ENCODE measurements at places on chromosomes 2 and 18.
A peak's percentile ranks its signal among the peaks of the same experiment; 100 is the strongest.

DNA sequence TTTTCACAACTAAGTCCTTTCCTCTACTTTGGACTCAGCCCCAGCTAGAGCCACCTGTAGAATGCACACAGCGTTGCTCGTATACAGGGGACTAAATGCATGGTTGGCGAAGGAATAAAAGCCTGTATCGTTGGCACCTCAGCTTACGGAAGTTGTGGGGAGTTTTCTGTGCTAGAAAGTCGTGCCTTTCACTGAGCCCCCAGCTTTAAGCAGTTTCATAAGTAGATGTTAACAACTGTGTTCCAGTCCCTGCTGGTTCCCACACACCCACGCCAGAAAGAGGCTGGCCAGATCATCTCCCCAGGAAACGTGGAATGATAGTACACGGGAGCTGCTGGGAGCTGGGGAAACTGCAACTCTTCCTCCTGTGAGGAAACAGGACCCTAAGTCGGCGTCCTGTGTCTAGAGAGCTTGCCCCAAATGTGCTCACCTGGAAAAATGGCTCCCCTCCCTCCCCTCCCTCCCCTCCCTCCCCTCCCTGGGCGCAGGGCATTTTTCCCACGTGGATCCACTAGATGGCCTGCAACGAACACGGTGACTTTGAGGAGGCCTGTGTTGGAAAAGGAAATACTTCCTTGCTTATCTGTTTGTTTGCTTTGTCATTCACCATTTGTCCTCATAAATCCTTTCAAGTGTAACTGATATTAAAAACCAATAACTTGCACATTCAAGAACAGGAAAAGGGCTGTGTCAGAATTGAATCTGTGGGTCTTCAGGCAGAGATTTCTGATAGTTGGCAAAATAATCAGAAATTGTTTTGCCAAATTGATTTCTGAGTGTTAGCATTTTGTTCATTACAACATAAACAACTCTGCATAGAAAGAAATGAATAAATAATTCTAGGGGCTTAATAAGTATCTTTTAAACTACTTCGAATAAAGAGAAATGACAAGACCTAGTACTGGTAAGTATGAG is 43.9 kb upstream of the RFX8 start:
- peak; percentile 23 for DNase-seq

DNA sequence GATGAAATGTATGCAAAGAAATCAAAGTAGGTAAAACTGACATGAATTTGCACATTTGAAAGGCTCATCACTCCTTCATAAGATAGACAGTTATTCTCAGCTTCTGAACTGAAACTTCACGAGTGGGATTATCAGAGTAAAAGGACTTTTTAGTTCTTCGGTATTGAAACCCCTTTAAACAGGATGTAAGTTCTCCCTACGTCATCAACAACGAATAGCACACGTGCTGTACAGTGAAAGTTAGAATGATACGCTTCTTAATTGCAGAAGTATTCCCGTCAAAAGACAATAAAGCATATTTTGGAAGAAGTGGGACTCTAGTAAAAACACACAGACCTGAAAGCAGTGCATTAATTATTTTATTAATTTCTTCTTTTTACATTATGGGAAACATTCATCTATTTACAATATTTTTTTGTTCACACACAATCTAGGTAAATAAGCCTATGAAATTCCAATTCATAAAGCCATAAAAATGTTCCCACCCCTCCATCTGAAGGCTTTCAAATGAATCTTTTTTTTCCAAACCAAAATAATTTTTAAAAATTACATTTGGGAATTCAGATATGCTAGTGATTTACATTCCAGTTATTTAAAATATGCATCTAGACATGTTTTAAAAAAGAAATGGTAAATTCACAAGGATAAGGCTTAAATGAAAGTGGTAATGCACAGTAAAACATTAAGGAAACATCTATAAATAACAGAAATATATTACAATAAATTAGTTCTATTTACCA is 45.9 kb downstream of the TGIF1 start:
- no peak for DNase-seq

- DNase-seq: no peak
These were observed 23.8 kb upstream of the STK25 start for GRCh38 chr2:241532168-241532567.

GRCh38 chr18:7789856-7790552 is 222.9 kb downstream of the PTPRM start:
- peak; percentile 48 for DNase-seq

- no peak for DNase-seq
These were observed 14.7 kb downstream of the CUL3 start for GRCh38 chr2:224570328-224570993.

DNA sequence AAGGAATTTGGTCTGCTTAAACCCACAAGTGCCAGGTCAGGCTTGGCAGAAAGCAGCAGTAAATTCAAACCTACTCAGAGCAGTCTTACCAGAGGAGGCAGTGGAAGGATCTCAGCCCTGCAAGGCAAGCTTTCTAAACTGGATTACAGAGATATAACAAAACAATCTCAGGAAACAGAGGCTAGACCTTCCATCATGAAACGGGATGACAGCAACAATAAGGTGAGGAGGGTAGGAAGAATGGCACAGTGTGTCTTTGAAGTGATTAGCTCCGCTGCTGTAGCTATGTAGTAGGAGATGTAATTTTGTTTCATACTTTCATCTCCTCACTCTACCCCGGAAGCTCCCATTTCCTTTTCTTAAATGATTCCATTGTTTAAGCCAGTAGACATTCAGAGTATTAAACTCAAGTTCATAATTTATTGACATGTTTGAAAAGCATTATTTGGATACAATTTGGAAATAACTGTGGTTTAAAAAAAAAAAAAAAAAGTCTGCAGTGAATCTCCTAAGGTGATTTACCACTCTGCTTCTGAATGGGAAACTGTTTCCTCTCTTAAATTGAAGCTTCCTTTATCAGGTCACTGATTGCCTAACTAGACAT is 29.4 kb upstream of the DYSF start:
- DNase-seq: no peak

DNA sequence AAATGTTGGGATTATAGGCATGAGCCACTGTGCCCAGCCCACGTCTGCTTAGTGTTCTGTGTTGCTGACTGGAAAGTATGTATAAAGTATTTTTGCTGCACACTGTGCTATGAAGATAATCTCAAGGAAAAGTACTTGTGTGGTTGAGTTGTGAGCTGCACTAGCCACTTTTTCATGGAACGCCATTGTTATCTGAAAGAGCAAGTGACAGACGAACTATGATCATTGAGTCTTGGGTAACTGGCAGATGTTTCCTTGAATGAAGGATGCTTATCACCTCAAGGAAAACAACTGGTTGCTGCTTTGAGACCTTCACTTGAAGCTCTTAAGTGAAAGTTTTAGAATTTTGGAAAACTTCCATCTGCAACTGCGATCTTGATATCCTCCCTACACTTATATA is 82.2 kb upstream of the KCTD1 start:
- DNase-seq: no peak

- DNase-seq: no peak
These were observed 1893.9 kb upstream of the PIK3C3 start for GRCh38 chr18:40061086-40061485.

Data from RKO (cell line).